ENCODE measurements at places on chromosomes 11 and 22.

GRCh38 chr11:62953811-62954210 is 31.0 kb downstream of the SLC22A6 start:
- no peak for DNase-seq

GRCh38 chr11:111162305-111162704 is 83.2 kb upstream of the POU2AF2 start:
- DNase-seq, result no peak

GRCh38 chr11:128941573-128942271 is 949 bp downstream of the TP53AIP1 start:
- no peak for DNase-seq

DNA sequence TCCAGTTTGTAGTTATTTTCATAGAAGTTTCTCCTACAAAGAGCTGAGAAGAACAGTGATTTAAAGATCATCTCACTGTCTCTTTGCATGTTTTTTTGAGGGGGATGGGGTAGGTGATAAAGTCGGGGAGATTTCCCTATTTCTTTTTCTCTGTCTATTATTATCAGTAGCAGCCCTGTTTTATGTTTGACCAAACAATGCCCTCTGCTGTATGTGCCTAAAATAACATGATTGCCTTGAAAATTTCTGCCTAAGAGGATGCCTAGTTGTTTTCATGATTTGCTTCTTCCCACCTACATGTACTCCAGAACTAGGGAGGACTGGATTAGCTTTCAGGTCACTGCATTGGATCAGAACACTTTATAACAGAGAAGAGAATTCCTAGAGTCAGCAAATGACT is 1330.2 kb downstream of the LRRC4C start:
- no peak for DNase-seq

DNA sequence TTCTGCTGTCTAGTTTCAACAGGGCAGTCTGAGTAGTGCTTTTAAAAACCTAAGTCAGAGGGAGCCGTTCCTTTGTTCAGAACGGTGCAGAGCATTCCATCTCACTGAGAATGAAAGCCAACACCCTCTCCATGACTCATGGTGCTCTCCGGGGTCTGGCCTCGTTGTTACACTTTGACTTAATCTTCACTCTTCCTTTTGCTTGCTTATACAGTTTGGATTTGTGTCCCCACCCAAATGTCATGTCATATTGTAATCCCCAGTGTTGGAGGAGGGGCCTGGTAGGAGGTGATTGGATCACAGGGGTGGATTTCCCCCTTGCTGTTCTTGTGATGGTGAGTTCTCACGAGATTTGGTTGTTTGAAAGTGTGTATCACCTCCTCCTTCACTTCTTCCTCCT is 292.2 kb downstream of the ST3GAL4 start:
- DNase-seq, result no peak

GRCh38 chr11:6504166-6504565 is 7.1 kb downstream of the DNHD1 start:
- DNase-seq, result no peak

DNA sequence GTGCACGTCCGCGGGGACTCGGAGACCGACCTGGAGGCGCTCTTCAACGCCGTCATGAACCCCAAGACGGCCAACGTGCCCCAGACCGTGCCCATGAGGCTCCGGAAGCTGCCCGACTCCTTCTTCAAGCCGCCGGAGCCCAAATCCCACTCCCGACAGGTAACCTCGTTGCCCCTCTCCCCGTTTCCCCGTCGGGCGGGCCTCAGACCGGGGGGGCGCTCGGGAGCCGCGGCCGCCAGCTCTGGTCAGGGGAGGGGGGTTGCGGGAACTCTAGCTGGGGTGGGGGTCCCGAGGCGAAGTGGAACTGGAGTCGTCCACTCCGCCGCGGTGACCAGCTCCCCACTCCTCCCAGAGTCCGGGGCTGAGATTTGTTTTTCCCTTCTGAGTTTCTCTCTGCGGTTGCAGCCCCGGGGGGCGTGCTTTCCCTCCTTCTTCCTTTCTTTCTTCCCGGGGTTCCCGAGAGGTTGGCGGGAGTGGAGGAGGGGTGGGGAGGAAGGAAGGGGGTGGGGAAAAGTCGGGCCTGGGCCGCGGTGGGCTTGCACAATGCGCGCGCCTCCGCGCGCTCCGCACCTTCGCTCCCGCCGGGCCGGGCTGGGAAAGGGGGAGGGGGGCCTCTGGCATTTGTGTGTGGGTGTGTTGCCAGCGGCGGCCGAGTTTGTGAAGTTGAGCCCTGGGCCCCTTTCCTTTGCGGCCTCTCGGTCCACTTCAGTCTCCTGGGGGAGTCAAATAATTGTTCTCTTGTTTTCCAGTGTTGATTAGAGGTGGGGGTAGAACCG is 952 bp downstream of the YAP1 start:
- peak; percentile 94 for DNase-seq

- DNase-seq, result no peak
Measured at GRCh38 chr11:64186492-64187165, 658 bp downstream of the STIP1 start.

DNA sequence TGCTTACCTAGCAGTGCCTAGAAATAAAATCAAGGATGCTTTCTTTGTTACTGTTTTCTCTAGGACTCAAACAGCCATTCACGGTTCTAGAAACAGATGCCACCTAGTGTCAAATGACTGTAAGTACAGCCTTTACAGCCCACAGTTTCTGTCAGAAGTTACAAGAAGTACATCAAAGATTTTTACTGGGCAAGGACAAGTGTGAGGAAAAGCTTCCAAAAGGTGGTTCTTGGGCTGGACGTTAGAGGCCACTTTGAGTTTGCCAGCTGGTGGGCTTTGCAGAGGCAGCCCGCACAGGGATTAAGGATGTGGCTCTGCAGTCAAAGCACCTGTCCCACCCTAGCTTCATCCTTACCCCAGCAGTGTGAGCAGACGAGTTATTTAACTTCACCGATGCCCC is 6.9 kb downstream of the KMT5B start:
- DNase-seq, result no peak

DNA sequence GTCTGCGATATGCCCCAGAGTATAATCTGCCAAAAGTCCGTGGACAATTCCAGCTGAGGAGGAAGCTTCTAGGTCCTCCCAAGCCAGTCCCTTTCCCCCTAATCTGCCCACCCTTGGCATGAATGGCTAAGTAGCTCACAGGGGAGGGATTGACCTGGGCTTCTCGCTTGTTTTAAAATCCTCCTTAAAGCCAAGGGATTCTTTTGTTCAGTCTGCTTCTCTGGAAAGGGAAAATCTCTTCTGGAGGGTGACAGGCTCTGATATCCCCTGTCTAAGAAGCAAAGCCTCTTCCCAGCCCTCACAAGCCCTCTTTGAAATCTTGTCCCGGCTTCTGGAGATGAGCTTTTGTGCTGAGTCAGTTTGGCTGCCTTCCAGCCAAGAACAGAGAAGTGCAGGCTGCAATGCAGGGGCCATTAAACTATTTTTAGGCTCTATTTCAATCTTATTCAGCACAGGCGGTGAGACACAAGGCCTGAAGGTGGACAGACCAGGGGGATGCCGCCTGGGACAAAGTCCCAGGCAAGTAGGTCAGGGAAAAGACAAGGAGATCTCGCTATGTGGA is 23.9 kb downstream of the NEFH start:
- no peak for DNase-seq

GRCh38 chr11:27186580-27186979 is 146.0 kb downstream of the BBOX1 start:
- DNase-seq, result no peak

DNA sequence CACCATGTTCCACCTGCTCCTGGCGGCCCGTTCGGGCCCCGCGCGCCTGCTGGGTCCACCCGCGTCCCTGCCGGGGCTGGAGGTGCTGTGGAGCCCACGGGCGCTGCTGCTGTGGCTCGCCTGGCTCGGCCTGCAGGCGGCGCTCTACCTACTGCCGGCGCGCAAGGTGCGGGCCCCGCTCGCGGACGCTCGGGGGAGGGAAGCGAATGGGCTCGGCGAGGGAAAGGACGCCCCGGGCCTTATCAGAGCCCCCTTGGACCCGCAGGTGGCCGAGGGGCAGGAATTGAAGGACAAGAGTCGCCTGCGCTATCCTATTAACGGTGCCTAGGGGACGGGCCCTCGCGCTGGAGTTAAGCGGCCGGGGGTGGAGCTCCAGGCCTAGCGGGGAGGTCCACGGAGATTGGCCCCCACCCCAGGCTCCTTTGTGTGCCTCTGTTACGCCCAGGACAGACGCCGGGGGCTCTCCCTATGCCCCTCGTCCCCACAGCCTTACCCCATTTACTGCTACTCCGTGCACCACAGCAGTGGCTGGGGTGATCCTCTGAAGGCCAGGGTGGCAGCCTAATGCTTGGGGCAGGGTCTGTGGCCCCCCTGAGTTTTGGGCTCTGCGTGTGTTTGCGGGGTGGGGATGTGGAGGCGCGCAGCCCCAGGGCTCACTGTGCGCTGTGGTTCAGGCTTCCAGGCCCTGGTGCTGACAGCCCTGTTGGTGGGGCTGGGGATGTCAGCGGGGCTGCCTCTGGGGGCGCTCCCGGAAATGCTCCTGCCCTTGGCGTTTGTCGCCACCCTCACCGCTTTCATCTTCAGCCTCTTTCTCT is 1.1 kb downstream of the TM7SF2 start:
- DNase-seq, result no peak

DNA sequence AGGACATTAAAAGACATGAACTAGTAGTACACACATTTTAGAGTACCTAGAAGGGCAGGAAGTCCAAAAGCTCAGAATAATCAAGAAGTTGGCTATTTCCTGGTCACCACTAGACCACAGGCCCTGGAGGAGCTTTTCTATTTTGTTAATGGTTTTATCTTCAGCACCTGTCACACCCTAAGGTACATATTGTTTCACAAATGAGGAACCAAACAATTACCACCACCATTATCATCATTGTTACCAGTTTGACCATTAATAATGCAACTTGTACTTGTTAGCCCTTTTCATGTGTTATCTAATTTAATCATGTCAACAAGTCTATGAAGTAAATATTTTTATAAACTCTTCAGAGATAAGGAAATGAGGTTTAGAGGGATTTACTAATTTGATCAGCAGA is 4.9 kb downstream of the MRPL48 start:
- no peak for DNase-seq

GRCh38 chr22:20002128-20002527 is 14.5 kb downstream of the ARVCF start:
- no peak for DNase-seq

DNA sequence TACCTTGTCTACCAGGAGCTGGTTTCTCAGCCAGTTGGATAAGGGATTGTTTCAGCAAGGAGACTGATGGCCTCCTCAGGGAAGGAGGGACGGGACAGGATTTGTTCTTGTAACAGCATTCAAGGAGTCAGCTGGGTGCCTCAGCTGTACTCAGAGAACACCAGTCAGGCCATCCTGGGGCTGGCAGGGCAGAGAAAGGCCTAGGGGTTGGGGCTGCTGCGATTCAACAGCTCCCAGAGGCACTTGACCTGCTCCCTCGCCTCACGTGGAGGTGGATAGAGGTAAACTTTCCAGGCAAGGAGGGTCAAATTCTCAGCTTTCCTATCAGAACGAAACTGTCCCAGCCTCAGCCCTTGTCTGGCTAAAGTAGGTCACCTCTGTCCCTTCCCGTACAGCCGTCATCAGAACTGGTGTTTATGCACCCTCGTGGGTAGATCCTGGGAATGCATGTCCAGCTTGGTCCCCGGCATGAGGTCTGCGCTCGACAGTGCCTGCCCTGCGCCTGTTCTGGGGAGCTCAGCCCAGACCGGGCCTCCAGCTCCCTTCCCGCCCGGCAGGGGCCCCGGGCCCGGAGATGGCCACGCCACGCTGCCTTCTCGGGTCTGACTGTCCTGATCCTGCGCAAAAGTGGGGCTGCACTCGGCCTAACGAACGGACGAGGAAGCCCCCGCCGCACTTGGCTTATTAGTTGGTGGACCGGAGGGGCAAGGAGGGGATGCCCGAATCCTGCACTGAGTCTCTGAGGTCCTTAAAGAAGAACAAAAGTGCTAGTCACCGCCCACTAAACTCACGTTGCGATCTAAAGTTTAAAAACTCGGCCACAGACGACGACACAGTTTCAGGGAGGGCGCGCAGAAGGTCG is 762 bp upstream of the CCDC134 start:
- DNase-seq, result no peak

GRCh38 chr11:120956710-120957495 is 67.0 kb upstream of the TBCEL start:
- DNase-seq, result no peak

- DNase-seq, result no peak
Measured at GRCh38 chr11:121570453-121570852, 117.7 kb upstream of the SORL1-AS1 start.

- no peak for DNase-seq
Measured at GRCh38 chr11:3130269-3131071, 34.6 kb downstream of the OSBPL5 start.

- no peak for DNase-seq
Measured at GRCh38 chr11:65801153-65801987, 14.5 kb downstream of the OVOL1 start.

GRCh38 chr11:5335170-5335569 is 8.2 kb downstream of the OR51B5 start:
- DNase-seq, result no peak

GRCh38 chr11:19951558-19952115 is 208.6 kb downstream of the DBX1 start:
- no peak for DNase-seq

DNA sequence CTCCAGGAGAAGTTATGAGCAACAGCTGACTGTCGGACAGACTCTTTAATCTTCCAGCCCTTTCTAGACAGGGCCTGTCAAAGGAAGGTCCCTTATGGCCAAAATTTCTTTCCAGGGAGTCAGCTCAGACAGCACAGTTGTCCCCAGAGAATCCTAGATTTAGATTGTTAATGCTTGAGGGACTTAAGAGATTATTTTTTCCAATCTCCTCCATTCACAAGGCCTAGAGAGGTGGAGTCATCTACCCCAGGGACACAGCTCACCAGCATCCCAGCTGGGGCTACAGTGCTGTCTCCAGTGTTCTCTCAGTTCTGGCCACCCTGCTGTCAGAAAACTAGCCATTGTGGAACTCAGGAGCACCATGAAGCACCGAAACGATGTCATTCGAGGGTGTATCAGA is 7.8 kb downstream of the DSCAML1 start:
- no peak for DNase-seq

DNA sequence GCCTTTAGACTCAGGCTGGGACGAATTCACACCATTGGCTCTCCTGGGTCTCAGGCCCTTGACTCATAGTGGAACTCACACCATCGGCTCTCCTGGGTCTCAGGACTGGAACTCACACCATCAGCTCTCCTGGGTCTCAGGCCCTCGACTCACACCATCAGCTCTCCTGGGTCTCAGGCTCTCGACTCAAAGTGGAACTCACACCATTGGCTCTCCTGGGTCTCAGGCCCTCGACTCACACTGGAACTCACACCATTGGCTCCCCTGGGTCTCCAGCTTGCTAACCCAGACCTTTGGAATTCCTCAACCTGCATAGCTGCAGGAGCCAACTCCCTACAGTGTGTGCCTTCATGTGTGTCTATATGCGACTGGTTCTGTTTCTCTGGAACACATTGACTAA is 56.7 kb downstream of the SHISAL1 start:
- peak; percentile 72 for DNase-seq

- no peak for DNase-seq
Measured at GRCh38 chr11:6556139-6556949, 47.1 kb downstream of the RRP8 start.

DNA sequence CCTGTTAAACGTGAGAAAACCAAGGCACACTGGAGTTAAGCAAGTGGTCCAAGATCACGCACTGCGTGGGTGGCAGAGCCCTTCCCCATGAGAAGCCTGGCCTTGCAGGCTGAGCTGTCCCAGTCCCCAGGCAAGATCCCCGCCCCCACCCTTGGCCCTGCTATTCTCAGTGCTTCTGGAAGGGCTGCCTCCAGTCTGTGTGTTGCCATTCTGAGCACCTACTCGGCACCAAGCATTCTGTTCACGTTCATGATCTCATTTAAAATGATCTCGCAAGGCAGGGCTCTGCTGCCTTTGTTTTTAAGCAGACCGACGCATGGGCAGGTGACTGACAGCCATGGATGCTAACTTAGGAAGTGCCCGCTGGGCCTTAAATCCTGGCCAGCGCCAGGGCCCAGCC is 62.8 kb downstream of the PHF21B start:
- no peak for DNase-seq

- peak; percentile 98 for DNase-seq
Measured at GRCh38 chr11:12673924-12674570, at the start of gene TEAD1. TEAD1 (plus strand) TSS chr11:12674421.

Measured in esophagus muscularis mucosa (tissue), 4 donors.